ENCODE measurements at places on chromosomes 1 and 21. TPM values are rescaled to one million over a fixed set of nuclear protein-coding genes. Genes with fewer than 3 reads are reported as not detected.

GRCh38 chr1:38000529-38001455, 4.5 kb downstream of the FHL3 start:
- H3K36me3 ChIP-seq, result peaks cover 4% of the 10 kb centered on the region
- peaks cover 52% of the 10 kb centered on the region for H3K4me1 ChIP-seq
- H3K27me3 ChIP-seq, result no peaks in the 10 kb centered on the region
- peak overlapping the region; percentile 33 for H3K4me3 ChIP-seq
- peak overlapping the region; percentile 86 for H3K27ac ChIP-seq

DNA sequence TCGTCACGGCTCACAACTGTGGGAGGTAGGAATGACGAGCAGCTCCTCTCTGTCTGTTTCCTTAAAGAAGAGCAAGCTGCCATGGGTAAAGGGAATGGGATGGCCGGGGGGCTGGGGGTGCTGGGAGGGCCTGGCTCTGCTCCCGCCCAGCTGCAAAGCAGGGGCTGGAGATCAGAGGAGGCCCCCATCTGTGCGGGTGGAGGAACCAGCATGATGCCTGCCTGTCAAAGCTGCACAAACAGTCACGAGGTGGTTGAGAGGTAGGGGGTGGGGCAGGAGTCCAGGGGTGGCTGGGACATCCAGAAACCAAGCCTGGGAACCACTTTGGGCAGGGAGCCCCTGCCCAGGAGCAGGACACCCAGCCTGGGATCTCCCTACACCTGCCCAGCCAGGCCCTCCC, 12.6 kb downstream of the SLC41A1 start:
- no peak overlapping the region for H3K27ac ChIP-seq
- H3K27me3 ChIP-seq, result no peaks in the 10 kb centered on the region
- no peak for DNase-seq
- H3K4me3 ChIP-seq, result no peak overlapping the region

- no peak overlapping the region for H3K4me3 ChIP-seq
- no peaks in the 10 kb centered on the region for H3K36me3 ChIP-seq
- DNase-seq, result no peak
- peaks cover 5% of the 10 kb centered on the region for H3K4me1 ChIP-seq
Observed at GRCh38 chr1:107449326-107449725, 308.5 kb downstream of the NTNG1 start.

GRCh38 chr1:215220346-215220745, 137.8 kb downstream of the KCNK2 start:
- no peaks in the 10 kb centered on the region for H3K36me3 ChIP-seq
- no peak for DNase-seq
- no peaks in the 10 kb centered on the region for H3K4me1 ChIP-seq
- H3K27ac ChIP-seq, result no peak overlapping the region
- H3K4me3 ChIP-seq, result no peak overlapping the region
- H3K27me3 ChIP-seq, result no peaks in the 10 kb centered on the region

GRCh38 chr1:23619299-23620188, 60.2 kb upstream of the ID3 start:
- H3K36me3 ChIP-seq, result peaks cover 2% of the 10 kb centered on the region
- H3K27me3 ChIP-seq, result no peaks in the 10 kb centered on the region
- peak; percentile 82 for DNase-seq
- peak overlapping the region; percentile 76 for H3K4me3 ChIP-seq
- peak overlapping the region; percentile 22 for H3K27ac ChIP-seq

DNA sequence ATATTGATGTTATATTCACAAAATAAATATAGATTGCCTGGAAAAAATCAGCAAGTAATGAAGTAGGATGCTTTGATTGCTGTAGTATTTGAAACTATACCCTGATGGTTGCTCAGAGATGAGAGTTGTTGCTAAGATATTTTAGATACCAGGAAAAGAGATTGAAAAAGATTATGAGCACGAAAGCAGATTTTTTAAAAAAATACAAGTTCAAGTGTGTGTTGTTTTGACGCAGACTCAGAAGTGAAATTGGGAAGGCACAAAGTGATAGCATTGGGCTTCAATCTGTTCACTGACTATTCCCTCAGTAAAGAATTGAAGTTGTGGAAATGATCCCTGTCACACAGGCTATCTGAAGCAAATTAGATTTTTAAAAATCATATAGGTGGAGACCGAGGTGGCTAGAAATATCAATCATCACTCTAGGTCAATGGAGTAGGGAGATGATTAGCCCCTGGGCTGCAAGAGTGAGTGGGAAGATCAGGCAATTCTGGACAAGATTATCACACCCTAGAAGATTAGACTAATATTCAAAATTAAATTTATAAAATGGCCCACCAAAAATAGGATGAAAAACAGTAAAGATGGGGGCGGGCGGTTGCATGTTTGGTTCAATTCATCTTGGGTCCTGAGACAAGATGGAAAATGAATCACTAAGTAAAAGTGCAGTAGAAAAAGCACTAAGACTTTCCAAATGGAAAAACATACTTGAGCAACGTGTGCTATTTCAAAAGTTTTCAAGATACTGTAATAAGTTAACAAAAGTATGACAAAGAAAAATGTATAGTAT, 41.5 kb upstream of the LRRC8D start:
- peak overlapping the region; percentile 57 for H3K4me3 ChIP-seq
- no peaks in the 10 kb centered on the region for H3K27me3 ChIP-seq
- H3K27ac ChIP-seq, result peak overlapping the region; percentile 36
- H3K4me1 ChIP-seq, result peaks cover 67% of the 10 kb centered on the region

DNA sequence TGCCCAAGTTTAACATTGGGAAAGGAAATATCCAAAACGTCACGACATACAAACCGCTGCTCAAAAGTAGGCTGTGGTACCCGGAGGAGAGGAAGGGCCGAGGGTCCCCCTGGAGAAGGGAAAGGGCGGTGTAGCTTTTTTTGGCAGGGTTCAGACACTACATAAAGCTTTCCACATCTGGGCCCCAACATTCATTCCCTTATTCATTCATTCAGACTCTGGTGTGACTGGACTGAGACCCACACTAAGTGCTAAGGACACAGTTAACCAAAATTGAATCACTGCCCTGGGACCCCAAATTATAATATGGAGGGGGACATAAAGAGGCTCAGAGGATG, 10.3 kb upstream of the COL8A2 start:
- H3K27ac ChIP-seq, result no peak overlapping the region
- no peaks in the 10 kb centered on the region for H3K27me3 ChIP-seq
- no peak overlapping the region for H3K4me3 ChIP-seq
- H3K36me3 ChIP-seq, result peaks cover 11% of the 10 kb centered on the region
- DNase-seq, result no peak
- H3K4me1 ChIP-seq, result peaks cover 12% of the 10 kb centered on the region

DNA sequence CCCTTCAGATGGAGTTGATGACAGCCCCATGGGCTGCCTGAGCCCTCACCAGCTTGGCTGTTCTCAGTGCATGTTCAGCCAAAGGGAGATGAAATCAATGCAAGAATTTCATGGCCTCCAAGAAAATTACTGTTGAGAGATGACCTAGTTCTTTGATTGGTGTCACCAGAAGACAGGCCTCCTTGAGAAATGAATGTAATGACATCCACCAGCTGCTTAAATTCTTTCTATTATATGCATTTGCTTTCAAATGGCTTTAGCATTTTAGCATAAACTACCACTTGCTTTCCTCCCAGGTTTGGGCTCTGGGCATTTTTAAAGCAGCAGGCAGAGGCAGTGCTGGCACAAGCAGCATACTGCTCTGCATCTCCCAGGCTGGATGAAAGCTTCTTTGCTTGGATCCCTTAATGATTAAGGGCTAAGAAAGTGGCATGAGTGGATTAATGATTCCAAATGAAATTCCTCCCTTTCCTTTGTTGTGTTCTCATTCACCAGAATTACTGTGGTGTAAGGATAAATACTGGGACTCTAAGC, 278.4 kb downstream of the ZNF326 start:
- H3K27ac ChIP-seq, result no peak overlapping the region
- no peaks in the 10 kb centered on the region for H3K36me3 ChIP-seq
- no peaks in the 10 kb centered on the region for H3K4me1 ChIP-seq

- no peak overlapping the region for H3K27ac ChIP-seq
- no peak overlapping the region for H3K4me3 ChIP-seq
- no peak for DNase-seq
- H3K4me1 ChIP-seq, result peaks cover 8% of the 10 kb centered on the region
Observed at GRCh38 chr1:231354330-231355020, 16.4 kb downstream of the SPRTN start.

DNA sequence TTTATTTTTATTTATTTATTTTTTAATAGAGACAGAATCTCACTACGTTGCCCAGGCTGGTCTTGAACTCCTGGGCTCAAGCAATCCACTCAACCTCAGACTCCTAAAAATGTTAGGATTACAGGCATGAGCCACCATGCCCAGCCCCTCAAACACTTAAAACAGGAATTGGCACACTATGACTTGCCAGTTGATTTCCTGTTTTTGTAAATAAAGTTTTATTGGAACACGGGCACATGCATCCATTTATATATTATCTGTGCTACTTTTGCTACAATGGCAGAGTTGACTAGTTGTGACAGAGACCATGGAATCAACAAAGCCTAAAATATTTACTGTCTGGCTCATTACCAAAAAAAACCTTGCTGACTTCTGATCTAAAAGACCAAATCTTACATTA, 16.0 kb upstream of the YRDC start:
- DNase-seq, result no peak
- no peaks in the 10 kb centered on the region for H3K27me3 ChIP-seq
- H3K4me1 ChIP-seq, result peaks cover 12% of the 10 kb centered on the region
- no peak overlapping the region for H3K4me3 ChIP-seq
- peaks cover 14% of the 10 kb centered on the region for H3K36me3 ChIP-seq
- H3K27ac ChIP-seq, result no peak overlapping the region

DNA sequence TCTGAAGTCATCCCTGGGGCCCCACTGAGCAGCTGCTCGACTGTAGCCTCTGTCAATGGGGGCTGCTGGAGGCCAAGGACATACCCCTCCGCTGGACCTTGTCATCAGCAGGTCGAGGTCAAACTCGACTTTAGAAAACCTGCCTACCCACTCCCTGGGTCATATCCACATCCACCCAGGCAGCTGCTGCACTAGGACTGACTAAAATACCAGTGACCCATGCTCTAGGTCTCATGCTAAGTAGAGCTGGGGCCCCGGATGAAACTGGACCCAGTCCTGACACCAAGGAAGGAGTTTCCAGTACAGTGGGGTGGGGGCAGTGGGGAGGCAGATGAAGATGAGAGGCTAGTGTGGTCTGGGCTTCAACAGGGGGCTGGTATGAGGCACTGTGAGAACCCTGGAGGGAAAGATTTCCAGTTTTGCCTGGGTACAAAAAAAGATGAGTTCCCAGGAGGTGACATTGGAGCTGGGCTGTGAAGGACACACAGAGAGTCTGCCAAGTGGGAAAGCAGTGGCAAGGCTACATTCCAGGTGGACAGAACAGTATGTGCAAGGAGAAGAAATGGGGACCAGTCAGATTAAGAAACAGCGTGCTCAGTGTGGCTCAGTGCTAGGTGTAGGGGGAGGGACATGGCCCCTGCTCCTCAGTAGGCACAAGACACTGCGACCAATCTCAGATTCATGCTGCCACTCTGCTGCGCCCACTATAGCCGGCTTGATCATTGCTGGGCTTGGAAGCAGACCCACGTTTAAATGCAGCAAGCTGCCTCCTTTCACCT, 12.4 kb downstream of the SLC2A1 start:
- H3K4me3 ChIP-seq, result peak overlapping the region; percentile 55
- peaks cover 91% of the 10 kb centered on the region for H3K4me1 ChIP-seq
- H3K27ac ChIP-seq, result peak overlapping the region; percentile 47
- peaks cover 5% of the 10 kb centered on the region for H3K36me3 ChIP-seq

GRCh38 chr21:34670962-34671348, 2.2 kb downstream of the CLIC6 start:
- no peak for DNase-seq
- no peaks in the 10 kb centered on the region for H3K36me3 ChIP-seq
- peak overlapping the region; percentile 70 for H3K4me3 ChIP-seq
- no peak overlapping the region for H3K27ac ChIP-seq
- peaks cover 18% of the 10 kb centered on the region for H3K4me1 ChIP-seq

GRCh38 chr21:14995695-14996490, 68.9 kb downstream of the NRIP1 start:
- H3K27me3 ChIP-seq, result no peaks in the 10 kb centered on the region
- peaks cover 23% of the 10 kb centered on the region for H3K4me1 ChIP-seq
- no peak overlapping the region for H3K27ac ChIP-seq
- no peak for DNase-seq

DNA sequence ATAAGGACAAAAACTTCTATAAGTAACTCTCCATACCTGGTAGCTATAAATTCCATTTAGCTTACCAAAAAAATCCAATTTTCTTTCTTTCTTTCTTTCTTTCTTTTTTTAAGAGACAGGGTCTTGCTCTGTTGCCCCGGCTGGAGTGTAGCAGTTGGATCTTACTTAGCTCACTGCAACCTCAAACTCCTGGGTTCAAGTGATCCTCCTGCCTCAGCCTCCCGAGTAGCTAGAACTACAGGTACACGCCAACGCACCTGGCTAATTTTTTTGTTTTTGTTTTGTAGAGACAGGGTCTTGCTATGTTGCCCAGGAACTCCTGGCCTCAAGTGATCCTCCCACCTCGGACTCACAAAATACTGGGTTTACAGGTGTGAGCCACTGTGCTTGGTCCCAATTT, 75.5 kb downstream of the EPS15 start:
- H3K27ac ChIP-seq, result peak overlapping the region; percentile 60
- H3K27me3 ChIP-seq, result no peaks in the 10 kb centered on the region
- H3K4me1 ChIP-seq, result peaks cover 52% of the 10 kb centered on the region
- no peak overlapping the region for H3K4me3 ChIP-seq
- peaks cover 2% of the 10 kb centered on the region for H3K36me3 ChIP-seq

DNA sequence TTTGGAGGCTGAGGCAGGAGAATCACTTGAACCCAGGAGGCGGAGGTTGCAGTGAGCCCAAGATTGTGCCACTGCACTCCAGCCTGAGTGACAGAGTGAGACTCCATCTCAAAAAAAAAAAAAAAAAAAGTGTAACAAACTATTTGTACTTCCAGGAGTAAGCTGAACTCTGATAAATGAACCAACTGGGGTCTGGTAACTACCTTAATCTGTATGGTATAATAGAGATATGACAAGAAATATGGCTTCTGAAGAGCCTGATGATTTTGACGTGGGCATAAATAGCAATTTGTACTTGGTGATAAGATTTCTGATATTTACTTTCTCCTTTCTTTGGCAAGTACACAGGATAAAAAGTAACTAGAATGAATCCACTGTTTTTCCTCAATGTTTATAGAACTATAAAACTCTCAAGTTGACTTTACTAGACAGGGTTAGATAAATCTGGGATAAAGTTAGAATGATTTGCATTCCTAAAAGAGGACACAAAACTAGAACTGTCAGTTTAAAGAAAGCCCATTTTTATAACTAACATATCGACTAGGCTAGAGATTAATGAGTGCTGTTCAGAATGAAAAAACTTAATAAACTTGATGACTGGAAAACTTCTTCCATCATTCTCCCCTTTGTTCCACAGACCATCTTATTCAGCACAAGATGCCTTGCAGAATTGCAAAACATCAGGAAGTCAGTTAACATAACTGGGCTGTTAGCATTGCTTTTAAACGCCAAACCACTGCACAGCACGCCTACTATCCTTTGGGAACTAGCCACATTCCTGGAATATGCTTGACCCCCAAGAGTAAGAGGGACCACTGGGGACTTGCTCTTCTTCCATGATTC, 51.5 kb upstream of the EDARADD start:
- H3K4me3 ChIP-seq, result no peak overlapping the region
- no peaks in the 10 kb centered on the region for H3K27me3 ChIP-seq
- H3K4me1 ChIP-seq, result no peaks in the 10 kb centered on the region
- H3K27ac ChIP-seq, result no peak overlapping the region

GRCh38 chr1:26477446-26478152, 5.4 kb downstream of the HMGN2 start:
- no peak overlapping the region for H3K4me3 ChIP-seq
- peaks cover 32% of the 10 kb centered on the region for H3K4me1 ChIP-seq
- no peak for DNase-seq

The FCGR3A gene
- 0.38 TPM for total RNA-seq

The HUNK gene
- total RNA-seq, result not detected

The LDLRAD1 gene
- not detected for total RNA-seq

The KCNA2 gene
- 2.4 TPM for total RNA-seq
